ENCODE measurements at places on chromosomes 6 and 20.

GRCh38 chr6:89360415-89360999 is 8.0 kb upstream of the UBE2J1 start:
- no peak for DNase-seq

DNA sequence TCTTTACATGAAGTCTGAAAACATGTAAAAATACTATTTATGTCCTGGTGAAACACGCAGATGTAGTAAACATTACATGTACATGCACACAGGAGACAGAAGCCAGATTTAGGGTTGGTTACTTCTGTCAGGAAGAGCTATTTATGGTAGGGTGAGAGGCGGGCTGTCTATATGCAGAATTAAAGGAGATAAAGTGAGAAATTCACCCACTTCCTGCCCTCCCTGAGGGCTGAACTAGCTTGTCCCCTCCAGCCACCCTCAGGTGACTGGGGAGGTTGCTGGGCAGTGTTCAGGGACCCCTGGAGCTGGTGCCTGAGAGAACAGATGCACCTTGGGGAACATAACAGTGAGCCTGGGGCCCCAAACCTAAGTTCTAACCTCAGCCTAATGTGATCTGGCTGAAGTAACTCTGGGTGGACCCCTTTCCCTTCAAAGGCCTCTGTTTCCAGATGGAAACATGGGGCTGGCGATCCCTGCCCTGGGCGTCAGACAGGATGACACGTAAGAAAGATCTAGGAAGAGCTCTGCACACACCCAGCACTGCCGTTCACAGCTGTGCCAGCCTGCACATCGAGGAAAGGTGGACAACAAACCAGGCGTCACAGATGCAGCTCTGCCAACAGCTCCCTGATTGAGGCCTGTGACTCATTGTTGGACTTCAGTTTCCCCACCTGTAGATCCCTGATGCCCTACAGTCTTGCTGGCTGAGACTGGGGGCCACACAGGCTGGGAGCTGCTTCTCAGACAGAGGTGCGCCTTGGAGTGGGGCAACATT is 1.3 kb downstream of the PI16 start:
- DNase-seq = no peak

- no peak for DNase-seq
Measured at GRCh38 chr6:227074-227782, 65.1 kb upstream of the DUSP22 start.

DNA sequence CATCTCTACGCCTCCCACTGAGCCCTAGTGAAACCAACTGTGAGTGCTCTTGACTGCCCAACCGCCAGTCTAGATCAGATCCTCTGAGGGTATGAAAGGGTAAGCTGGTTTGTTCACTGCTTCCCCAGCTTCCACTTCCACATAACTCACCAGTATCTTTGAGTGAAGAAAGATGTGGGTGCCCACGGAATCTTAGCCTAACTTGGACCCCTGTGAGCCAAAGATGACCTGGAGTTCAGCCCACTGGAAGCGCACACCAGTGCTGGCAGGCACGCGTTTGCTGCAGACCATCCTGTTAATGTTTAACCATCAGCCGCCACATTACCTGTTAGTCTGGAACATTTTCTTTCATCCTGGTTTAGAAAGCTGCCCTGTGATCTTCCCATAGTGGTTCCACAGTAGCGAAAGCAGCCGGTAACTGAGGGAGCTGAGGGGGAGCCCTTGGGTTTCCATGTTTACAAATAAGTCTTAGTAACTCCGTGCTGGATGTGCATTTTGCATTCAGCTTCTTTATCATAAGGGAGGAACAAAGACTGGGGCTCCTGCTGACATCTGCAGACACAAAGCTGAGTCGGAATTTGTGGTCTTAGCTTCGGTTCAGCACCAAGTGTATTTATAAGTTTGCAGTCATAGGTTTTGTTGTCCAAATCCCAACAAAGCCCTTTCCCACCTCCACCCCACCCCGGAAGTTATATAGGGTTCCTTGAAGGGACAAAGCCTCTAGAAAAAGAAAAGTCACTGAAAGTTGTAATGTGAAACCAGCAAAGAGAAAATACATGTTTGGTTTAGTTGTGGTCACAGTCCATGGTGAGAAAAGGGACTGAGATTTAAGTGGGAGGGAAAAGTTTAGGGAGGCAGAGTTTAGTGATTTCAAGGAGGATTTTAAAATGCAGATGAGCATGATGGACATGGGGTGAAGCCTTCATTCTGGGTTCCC is 71.0 kb downstream of the SSR1 start:
- DNase-seq = no peak

DNA sequence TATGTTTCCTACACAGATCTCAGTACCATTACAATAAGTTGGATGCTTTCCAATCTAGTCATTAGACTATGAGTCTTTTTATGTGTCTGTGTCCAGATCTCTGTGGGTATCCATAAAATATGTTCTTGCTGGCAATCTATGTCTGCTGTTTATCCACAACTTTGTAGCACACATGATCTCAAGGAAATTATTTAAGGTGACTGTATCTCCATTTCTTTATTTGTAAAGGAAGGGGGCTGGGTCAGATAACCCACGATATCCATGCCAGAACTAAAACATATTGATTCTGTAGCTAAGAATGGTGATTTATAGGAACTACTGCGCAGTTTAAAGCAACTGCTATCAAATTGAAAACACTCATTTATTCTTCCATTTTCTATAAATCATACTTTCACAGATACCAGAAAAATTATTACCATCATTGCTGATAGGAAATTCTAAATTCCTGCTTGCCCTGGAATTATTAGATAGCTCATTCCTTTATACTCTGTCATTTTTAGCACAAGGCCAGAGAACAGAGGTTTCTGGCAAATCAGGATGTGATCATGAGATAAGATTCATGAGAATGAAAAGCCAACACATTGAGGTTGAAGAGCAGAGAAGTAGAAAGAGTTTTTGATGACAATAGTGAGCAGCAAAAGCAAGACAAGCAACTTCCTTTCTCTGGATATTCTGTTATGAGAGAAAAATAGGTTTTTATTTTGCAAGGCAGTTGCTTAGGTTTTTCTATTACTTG is 851.4 kb upstream of the CITED2 start:
- DNase-seq = no peak

- peak; percentile 63 for DNase-seq
Measured at GRCh38 chr20:8131598-8132483, at the start of gene PLCB1. PLCB1 (plus strand) TSS chr20:8132266; CDS start chr20:8132652, 386 bp downstream.

DNA sequence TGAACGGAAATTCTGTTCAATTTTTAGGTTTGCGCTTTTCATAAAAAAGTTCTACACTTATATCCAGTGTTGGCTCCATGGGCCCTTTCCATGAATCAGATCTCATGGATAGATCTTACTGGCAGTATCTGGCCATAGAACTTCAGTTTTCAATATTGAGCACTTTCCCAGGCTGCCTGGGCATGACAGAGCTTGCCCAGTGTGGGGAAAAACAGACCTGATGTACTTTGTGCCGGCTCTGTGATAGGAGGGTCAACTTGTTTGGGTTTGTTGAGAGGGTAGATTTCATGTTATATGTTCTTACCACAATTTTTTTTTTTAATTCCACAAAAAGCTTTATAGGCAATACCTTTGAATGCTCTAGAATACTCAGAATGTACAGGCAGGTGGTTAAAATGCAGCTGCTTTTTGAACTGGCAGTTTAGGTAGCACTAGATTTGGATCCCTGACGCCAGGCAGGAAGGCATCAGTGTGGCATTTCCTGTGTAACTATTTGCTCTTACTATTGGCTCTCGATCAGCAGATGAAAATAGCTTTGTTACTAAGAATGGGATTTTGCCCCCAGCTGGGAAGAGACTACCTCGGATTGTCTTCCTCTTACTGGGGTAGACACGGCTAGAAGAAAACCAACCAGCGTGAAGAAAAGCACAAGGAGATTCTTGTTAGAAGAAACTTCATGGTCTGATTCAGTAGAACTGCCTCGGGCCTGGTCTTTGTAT is 404.9 kb upstream of the SOX4 start:
- no peak for DNase-seq

- no peak for DNase-seq
Measured at GRCh38 chr6:150380256-150380655, 11.4 kb downstream of the IYD start.

DNA sequence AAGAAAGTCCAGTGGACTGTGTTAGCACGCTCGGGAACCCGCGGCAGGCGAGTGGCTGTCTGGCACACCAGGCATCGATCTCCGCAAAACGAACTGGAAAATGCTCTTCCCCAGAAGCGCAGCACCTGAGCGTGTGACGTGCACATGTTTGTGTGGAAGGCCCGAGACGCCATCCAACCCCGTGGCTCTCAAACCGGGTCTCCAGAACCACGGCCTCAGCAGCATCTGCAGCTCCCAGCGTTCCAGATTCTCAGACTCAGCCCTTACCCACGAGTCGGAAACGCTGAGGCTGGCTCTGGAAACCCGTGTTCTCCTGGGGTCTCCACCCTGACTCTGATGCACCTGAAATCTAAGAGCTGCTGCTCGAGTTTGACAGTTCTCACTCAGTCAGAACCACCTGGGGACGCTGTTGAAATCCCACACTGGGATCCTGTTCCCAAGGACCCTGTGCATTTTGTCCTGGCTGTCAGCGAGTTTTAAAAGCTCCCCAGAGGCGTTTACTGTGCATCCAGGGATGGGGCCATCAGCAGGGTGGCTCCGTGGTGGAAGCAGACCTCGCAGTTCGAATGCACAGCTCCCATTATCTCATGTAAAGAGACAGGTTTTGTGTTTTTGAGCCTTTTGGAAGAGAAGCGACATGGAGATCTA is 69.0 kb downstream of the DLL1 start:
- DNase-seq = no peak

DNA sequence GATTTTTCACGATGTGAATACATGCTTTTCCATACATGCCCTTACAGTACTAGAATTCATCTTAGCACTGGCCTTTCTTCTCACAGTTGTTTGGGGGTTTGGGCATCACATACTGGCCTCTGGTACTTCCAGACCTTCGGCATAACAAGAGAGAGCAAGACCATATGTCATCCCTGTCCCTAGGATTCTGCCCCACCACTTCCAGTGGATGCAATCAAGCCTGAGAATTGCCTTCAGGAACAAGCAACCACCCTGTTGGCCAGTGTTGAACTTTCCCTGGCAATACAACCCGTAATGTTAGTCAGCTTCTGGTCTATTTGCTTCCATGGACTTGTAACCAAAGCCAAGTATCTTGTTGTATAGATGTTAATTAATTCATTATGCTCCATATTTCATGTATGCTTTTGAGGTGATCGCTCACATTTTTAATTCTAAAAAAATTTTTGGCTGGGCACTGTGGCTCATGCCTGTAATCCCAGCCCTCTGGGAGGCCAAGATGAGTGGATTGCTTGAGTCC is 15.4 kb upstream of the SLPI start:
- no peak for DNase-seq

DNA sequence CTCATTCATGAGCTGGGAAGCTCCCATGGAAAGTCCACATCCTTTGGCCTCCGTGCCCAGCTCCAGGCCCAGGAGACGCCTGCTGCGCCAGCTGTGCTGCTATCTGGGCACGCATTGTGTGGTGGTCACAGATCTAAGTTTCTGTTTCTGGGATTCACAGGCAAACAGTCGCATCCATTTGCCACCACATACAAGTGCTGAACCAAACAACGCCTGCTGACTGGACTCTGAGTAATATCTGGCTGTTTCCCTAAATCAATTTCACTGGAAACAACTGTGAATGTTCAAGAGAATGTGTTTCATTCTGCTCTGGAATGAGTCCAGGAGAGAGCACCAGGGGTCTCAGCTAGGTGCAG is 45.5 kb downstream of the IRF4 start:
- DNase-seq = no peak

- peak; percentile 20 for DNase-seq
Measured at GRCh38 chr6:24547243-24547642, 52.5 kb downstream of the ALDH5A1 start.

DNA sequence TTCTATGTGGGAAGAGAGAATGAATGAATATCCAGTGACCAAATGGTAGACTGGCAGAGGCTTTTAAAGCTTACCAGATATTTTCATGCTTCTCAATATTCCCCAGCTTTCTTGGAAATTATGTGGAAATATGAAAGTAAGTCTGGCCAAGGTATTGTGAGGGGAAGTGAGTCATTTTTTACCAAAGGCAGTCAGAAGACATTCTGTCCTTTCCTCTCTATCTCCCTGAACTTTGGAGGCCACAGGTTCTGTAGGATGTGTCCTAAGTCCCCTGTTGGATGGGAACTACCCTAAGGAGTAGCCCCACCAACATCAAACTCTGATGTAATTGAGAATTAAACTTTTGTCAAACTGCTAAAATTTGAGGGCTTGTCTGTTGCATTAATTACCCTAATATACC is 593.8 kb upstream of the NRSN1 start:
- no peak for DNase-seq

DNA sequence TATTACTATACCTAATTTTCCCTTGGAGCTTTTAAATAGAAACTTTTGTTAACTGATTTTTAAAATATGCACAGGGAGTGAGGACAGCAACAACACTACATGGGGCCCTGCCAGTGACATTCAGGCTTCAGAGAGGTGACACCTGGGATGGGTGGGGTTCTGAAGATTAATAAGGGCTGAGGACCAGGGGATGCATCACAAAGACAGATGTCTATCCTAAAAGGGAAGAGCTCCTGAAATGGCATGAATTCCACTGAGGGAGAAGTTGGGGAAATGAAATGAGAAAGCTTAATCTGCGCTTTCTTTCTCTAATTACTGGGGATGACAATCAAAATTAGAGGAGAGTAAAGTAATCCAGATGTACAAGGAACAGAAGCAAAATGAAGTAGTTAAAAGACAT is 162.8 kb downstream of the BTBD9 start:
- DNase-seq = no peak

- DNase-seq = no peak
Measured at GRCh38 chr6:78525976-78526375, 341.4 kb upstream of the IRAK1BP1 start.

DNA sequence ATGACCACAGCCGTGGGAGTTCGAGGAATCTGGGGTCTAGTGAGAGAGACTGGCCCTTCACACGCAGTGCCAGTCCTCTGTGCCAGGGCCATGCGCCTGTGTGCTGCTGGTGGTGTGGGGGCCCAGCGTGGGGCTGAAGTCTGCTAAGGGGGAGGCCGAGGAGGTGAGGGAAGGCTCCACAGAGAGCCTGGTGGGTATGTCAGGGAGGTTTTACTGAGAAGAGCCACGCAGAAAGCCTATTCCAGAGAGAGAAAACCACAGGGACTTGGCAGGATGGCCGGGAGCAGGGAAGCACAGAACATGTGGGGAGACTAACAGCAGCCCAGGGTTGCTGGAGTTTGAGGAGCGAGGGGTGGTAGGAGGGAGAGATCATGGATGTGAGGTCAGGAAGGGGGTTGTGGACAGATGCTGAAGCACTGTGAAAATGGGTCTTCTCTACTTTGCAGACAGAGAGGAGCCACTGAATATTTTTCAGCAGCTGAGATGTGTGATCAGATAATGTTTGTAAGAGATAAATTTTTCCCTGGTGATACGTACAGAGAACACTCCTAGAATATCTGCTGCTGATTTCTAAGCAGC is 35.3 kb downstream of the DUSP22 start:
- DNase-seq = no peak

- no peak for DNase-seq
Measured at GRCh38 chr6:13807696-13808095, 6.7 kb downstream of the MCUR1 start.

GRCh38 chr6:33694401-33694931 is 17.0 kb downstream of the UQCC2 start:
- peak; percentile 65 for DNase-seq

- DNase-seq = no peak
Measured at GRCh38 chr6:15672818-15673217, 10.0 kb upstream of the DTNBP1 start.

Measured in stimulated activated CD8-positive, alpha-beta memory T cell treated with anti-CD3 and anti-CD28 coated beads, Interleukin-2, amount 100 ng/mL, for 48 hours (primary cell).